Stimulated activated CD4-positive, alpha-beta T cell treated with anti-CD3 and anti-CD28 coated beads, Interleukin-4, amount 100 ng/mL, for 4 hours (primary cell): ENCODE measurements at places on chromosomes 3 and 15.
A peak's percentile ranks its signal among the peaks of the same experiment; 100 is the strongest.

- DNase-seq: no peak
Observed at GRCh38 chr3:122661633-122662032, 19.0 kb upstream of the PARP14 start.

- peak; percentile 52 for DNase-seq
Observed at GRCh38 chr3:16828815-16829214, 55.9 kb upstream of the PLCL2 start.

DNA sequence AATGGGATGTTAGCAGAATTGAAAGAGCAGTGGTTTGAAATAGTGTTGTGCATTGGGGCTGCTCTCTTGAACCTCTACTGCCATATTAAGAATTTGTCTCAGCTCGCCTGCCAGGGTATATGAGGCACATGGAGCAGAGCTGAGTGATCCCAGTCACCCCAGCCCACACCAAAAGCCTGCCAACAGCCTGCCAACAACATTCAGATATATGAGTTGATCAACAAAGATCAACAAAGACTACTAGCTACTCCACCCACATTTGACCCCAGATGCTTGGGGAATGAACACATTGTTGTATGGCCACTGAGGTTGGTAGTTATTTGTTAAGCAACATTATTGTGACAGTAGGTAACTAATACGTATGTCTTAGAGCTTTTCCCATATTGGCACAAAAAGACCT, 570.9 kb upstream of the IL12A start:
- no peak for DNase-seq

GRCh38 chr3:25107918-25108617, 320.0 kb upstream of the RARB start:
- DNase-seq: no peak

GRCh38 chr3:155308831-155309230, 15.3 kb upstream of the STRIT1 start:
- DNase-seq: no peak

DNA sequence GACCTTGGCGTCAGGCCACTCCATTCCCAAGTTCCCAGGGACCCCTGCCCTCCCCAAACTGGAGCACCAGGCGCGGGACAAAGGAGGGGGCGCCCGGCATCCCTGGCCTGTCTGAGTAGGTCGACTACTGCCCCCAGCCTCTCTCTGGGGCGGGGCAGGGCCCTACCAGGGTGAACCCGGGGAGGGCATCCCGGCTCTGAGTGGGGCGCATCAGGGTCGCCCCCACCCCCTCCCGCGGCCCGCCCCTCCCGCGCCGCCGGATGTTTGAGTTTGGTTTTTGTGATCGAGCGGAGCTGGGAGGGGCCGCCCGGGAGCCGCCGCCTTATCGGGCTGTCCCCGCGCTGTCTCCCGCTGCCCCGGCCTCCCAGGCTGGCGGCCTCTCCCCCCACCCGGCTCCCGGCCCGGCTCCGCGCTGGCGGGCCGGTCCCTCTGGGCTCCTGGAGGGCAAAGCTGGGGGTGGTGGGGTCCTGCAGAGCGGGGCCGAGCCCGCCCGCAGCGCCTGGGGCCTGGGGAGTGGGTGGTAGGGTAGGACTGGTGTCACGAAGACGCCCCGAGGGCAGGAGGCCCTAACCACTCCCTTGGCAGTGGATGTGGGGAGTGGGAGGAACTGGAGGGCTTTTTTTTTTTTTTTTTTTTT, 47.2 kb upstream of the SMAD6 start:
- DNase-seq: no peak

DNA sequence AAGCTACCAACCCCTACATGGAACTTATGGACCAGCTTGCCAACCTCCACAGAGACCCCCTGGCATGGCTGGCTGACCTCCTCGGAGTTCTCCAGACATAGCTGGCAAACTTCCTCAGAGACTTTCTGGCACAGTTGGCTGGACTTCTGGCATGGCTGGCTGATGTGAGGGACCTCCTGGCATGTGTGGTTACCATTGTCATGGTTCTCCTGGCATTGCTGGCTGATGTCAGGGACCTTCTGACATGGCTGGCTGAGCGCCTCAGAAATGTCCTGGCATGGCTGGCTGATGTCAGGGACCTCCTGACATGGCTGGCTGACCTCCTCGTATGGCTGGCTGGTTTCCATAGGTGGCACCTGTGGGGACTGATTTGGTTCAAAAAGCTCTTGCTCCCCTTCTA, 17.5 kb downstream of the MAP1A start:
- no peak for DNase-seq
